ENCODE measurements at places on chromosomes 13 and 19.

- DNase-seq, result no peak
Observed at GRCh38 chr13:60417734-60418133, 20.7 kb downstream of the TDRD3 start.

DNA sequence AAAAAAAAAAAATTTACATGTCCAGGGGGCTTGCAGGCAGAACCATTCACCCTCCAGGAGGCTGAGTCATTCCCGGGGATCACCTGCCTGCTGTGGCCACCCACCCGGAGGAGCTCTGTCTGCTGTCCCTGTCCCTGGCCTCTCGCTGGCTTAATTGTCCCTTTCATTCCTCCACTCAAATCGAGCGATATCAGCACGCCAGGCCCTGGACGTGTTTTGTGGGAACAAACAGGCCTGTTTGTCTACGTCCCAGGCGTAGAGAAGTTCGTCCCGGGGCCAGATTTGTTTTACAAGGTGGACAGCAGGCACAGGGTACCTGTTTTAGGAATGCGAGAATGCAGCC is 21.2 kb downstream of the SULT2B1 start:
- no peak for DNase-seq

- no peak for DNase-seq
Observed at GRCh38 chr19:13165162-13165997, 15.2 kb downstream of the IER2 start.

DNA sequence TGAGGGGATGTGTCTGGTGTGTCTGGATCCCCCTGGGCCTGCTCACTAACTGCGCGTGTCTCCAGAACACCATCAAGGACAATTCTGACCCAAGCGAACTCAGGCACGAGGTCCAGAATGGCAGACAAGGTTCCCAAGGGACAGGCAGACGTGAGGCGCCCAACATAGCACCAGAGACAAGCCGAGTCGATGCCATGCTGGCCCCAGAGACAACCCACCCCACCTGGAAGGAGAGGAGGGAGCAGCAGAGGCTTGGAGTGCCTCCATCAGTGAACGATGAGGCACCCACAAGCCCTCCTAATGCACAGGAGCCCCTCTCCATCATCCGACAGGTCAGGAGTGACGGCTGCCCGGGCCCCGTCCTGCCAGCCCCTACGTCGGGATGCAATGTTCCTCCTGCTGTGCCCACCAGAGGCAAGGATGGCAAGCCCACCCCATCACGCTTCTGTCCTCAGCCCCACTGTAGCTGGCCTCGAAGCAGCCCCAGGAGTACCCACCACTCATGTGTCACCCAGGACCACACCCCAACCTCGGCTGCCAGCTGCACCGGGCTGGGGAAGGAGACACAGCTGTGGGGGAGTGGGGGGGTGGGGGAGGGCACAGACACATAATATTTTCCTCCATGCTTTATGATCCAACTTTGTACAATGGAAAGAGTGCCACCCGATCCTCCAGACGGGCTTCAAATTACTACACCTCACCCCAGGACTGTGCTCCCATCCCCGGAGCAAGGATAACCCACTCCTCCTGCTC is 11.8 kb downstream of the AP3D1 start:
- DNase-seq, result no peak

DNA sequence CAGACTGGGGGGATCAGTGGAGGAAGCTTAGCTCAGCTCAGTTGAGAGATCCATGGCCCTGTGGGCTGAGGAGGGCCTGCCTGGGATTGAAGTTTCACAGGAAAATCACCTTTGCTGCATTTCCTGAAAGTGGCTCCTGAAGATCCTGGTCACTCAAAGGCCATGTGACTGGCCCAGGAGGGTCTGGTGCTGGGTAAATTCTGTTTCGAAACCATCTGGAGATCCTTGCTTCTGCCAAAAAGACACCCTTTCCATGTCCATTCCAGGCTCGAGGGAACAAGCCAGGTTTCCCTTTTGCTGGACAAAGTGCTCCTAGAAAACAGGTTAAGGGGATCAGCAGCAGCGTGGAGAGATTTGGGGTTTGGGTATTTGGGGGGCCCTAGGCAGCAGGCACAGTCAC is 293.3 kb downstream of the ZNF536 start:
- DNase-seq, result no peak

- DNase-seq, result no peak
Observed at GRCh38 chr13:98648686-98649085, 71.8 kb upstream of the STK24 start.

GRCh38 chr19:40598918-40599307 is 2.3 kb upstream of the LTBP4 start:
- no peak for DNase-seq

GRCh38 chr13:41816057-41816456 is 144.9 kb downstream of the VWA8 start:
- DNase-seq, result no peak

Data from T follicular helper cell (primary cell).